ENCODE measurements at places on chromosomes 5 and 9. TPM values are rescaled to one million over a fixed set of nuclear protein-coding genes. Genes with fewer than 3 reads are reported as not detected.

DNA sequence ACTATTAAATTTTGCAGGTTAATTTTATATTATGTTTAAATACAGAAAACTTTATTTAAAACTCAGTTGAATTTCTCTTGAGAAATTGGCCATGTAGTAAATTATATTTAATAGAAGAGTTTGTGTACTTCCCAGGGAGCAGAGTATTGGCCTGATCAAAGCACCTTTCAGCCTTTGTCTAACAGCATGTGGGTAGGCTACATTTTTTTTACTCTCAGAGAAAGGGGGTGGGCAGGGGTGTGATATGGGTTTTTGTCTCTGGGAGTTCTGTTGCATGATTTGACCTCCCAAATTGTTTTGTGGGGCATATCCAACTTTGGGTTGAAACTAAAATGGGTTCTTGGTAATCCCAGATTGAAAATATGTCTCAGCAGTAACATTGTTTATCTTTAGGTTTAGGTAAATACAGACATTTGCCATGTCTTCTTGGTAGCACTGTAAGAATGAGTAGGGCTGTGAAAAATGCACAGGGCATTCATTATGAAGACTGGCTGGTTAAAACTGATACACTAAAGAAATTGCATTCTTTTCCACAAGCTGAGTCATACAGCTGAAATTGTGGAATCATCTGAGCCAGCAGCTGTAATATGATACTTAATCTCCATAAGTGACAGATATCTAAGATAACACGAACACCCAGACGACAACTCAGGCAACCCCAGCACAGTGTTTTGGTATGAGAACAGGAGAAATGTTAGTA, 75.4 kb upstream of the CDKN2B start:
- no peak for DNase-seq

C5orf34 gene
- total RNA-seq = 6.3 TPM

DNA sequence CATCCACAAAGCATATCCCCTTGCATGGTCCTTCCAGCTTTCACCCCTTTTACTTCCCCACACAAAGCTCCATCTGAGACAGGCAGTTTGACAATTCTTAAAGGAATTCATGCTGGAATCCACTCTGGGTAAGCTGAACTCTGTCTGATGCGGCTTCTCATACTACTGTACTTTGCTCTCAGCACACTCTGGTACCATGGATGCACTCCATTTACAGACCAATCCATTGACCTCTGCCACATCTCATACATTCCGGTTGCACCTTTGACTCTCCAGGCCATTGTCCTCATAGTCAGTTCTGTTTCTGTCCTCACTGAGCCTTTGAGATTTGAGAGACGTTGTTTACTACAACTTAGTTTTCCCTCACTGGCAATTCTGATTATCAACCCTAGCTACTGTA, 12.2 kb downstream of the SPATA9 start:
- DNase-seq = no peak

GRCh38 chr9:114261026-114261425, 61.9 kb upstream of the ORM1 start:
- DNase-seq = no peak

BASP1 gene
- 217 TPM for total RNA-seq

RASEF gene
- 2.9 TPM for total RNA-seq

Data from Panc1 (cell line).